Activated naive CD8-positive, alpha-beta T cell treated with anti-CD3 and anti-CD28 coated beads, Interleukin-2, amount 50 U/mL, for 16 hours (primary cell): ENCODE measurements at places on chromosomes 16 and 17.

- DNase-seq: no peak
Observed at GRCh38 chr16:51849715-51850114, 697.2 kb downstream of the TOX3 start.

DNA sequence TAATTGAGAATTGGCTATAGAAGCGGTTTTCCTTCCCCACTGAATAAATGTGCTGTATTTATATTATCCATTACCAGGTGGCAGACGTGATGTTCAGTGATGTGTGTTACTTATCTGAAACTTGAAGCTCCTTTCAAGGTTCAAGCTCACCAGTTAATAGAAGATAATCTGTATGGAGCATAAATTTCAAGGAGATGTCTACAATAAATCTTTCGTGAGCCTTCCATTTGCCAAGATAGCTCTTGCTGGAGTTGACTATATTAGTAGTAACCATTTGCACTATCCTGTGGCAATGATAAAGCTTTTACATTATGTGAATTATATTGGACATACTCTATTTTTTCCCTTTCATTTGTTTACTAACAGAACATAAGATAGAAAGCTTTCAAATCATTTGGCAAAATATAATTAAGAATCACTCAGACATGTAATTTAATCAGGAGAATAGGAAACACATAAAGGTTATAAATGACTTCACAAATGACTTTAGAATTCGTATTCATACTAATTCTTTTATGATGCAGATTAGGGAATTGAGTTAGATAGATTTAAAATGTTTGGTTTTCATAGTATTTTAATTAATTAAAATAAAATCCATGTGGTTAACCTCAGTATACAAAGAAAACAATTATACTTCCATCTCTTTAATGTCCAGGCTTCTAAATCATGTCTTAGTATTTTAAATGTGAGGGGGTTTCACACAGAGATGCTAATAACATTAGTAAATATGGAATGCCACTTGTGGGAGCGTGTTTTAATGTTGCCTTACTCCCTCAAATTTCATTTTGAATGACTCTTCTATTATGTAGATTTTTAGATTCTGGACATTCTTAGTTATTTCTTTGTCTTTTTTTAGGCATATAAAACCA, 664.4 kb upstream of the CDH8 start:
- DNase-seq: no peak

DNA sequence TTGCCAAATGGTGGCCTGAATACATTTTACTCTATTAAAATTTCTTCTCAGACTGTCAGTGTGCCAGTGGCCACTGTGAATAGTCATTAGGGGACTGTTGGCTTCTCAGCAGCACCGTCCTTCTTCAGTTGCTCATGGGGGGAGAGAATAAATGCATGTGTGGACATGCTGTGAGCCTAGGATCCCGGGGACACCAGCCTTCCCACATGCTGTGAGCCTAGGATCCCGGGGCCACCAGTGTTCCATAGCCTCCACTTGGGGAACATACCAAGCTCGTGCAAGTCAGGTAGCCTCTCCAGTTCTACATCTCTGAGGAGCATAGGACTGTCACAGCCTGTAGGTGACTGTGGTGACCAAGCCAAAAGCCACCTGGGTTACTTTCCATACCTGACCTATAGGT, 51.5 kb downstream of the BANP start:
- no peak for DNase-seq

- DNase-seq: no peak
Observed at GRCh38 chr17:57924677-57925076, 30.5 kb downstream of the CUEDC1 start.

GRCh38 chr17:45895304-45895968, 1.1 kb downstream of the MAPT start:
- DNase-seq: no peak

GRCh38 chr17:10661437-10661836, 4.3 kb upstream of the MYH3 start:
- no peak for DNase-seq

DNA sequence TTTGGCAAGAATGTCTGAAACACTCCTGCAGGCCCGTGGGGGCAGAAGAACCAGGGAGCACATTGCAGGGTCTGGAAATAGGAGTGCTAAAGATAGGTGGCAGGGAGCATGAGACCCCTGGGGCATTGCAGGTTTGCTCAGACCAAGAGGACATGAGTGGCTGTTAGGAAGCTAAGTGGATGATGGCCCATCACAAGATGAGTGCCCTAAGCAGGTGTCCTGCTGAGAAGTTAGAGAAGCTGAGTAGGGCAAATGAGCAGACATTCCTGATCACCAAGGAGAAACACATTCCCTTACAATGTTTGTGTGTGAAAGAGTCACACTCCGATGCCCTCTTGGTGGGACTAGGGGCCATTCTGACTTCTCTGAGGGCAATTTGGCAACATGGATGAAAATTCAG, 9.9 kb downstream of the MLYCD start:
- DNase-seq: no peak

DNA sequence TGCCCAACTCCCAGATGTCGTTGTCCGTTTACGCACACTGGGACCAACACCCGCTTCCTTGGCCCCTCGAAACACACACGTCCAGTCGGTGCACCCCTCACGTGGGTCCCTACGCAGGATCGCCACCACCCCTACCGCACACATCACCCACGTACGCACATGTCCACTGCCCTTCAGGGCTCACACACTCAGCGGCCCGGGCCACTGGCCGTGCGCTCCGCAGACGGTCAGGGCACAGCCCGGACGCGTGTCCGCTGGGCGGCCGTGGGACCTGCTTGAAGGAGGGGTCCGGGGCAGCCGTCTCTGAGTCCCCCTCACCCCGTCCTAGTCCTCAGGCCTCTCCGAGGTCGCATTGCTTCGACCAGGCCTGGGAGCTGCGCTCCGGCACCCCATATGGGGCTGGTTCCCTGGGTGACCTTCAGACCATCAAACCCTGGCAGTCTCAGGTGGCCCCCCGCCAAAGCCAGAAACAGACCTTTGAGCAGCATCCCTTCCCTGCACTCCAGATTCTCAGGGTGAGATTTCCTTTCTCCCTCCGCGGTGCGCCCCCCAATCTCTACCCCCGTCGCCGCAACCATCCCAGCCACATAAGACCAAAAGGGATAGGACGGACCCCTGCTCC, 914 bp upstream of the GPRC5B start:
- no peak for DNase-seq

- no peak for DNase-seq
Observed at GRCh38 chr17:50027172-50027880, 28.6 kb upstream of the ITGA3 start.

- DNase-seq: no peak
Observed at GRCh38 chr16:4136229-4136813, 20.1 kb upstream of the ADCY9 start.

DNA sequence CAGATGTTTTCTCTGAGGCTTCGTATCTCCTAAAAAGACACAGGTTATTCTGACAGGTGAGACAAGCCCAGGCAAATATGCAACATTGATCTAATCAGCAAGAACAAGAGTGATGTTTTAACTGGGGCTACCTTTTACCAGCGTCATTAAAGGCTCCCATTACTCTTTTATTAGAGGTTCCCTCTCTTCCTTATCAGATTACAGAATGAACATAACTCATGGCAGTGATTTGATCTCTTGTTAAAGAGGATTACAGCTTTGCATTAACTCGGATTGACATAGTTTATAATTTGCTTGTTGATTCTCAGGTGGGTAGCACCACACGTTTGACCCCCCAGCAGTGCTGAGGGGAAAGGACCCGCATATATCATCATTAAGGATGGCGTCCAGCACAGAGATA, 90.5 kb downstream of the AATF start:
- DNase-seq: no peak

DNA sequence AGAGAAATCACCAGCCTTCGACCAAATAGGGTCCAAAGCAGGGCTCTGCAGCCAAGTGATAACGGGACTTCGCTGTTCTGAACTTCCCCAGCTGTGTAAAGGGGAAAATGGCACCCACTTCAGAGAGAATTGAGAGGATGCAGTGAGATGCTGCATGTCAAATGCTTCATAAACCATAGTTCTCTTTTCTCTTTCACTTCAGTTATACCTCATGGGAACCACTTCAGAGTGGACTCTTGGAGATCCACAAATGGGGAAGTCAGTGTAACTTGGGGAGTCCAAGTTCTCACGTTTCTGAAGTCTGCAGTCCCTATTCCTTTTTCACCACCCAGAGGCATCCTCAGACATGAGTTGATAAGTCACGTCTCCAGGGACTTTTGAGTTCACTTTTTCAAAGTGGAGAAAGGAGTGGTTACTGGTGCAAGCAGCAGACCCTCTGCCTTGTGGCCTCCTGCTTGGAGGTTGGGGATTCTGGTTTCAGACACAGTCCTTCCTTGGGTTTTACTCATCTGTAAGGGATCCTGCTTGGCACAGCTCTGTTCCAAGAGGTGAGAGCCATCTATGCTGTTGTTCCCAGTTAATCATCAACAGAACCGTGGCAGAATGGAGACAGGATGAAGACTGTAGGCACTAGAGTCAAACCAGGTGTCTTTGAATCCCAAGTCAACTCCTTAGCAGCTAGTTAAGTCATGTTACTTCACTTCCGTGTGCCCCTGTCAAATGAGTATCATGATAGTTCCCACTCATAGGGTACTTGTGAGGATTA, 123.4 kb upstream of the NOL11 start:
- DNase-seq: no peak

DNA sequence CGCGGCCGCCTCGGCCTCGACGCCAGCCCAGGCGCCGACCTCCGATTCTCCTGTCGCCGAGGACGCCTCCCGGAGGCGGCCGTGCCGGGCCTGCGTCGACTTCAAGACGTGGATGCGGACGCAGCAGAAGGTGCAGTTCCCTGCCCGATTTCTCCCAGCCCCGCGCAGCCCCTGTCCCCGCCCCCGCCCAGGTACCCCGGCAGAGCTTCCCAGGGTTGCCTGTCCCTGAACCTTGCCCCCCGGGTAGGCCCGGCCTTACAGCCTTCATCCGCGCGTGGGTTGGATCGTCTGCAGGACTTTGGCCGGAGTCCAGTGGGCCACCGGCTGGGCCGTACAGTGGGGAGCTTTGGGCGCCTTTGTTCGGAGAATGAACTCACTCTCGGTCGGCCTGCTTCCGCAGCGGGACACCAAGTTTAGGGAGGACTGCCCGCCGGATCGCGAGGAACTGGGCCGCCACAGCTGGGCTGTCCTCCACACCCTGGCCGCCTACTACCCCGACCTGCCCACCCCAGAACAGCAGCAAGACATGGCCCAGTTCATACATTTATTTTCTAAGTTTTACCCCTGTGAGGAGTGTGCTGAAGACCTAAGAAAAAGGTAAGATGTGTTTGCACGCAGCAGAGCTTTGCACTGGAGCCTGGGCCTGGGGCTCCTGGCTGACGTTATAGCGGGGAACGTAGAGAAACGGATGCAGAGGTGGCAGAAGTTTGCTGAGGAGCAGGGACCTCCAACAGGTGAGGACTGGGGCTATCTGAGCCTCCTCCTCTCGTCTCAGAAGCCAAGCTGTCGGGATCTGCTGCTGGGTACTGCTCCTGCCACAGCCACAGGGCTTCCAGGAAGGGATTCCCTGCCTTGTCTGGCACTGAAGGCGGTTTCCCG, 593 bp downstream of the GFER start:
- no peak for DNase-seq

GRCh38 chr16:60166111-60166510, 1432.0 kb upstream of the GOT2 start:
- DNase-seq: no peak

- DNase-seq: no peak
Observed at GRCh38 chr17:74833501-74834377, 25.9 kb downstream of the GRIN2C start.

- peak; percentile 62 for DNase-seq
Observed at GRCh38 chr16:87853411-87854052, 15.8 kb downstream of the SLC7A5 start.

DNA sequence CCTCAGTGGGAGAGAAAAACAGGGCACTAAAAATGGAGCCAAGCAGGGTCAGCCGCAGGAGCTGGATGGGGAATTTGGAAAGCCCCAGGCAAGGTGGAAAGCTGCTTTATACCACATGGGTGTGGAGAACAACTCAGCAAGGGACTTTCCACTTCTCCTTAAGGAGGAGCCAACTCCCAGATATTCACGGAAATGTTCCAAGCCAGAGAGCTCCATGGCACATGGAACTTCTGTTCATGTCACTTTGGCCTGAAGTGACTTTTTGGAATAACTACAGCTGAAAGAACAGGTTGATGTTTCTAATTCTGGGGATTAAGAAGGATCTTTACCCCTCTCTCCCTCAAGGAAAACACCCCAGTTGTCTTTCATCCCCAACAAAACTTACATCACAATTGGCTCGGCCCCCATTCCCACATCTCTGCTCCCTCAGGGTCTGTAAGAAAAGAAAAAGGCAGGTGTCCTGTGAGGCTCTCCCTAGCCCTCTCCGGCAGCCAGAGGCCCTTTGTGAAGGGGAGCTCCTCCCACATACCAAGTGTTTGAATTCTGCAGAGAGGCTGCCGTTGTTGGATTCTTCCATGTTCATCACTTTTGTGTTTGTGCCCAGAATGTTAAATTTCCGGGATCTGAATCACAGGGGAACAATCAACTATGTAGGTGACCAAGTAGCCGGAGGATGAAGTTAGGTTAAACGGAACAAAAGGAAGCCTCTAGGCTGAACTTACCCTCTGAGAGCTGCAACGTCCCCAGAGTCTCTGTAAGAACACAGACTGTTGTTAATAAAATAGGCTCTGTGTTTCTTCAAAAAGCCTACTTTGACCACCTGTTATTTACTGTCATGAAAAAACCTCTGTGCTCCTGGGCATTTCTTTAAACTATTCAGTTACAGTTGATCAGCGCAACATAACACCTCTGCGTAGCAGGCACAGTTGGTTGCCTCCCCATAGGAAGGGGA, 41.0 kb downstream of the STAT5A start:
- DNase-seq: no peak

DNA sequence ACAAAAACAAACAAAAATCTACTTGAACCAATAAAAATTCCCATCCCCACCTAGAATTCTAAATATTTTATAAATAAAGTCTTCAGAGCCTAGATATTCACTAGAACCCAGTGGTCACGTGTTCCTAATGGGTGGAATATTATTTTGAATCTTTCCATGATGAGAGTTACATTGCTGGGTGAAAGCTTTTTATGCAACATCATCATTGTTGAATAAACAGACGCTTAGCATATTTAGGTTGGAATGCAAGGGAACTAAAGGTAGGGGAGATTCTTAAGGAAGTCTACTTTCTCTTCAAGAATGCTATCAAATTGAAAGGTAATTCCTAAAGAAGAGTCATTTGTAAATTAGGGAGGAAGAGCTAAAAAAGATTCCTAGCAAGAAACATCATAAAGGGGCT, 723.1 kb downstream of the WWOX start:
- DNase-seq: no peak

GRCh38 chr17:50458701-50459676, 9.7 kb downstream of the CHAD start:
- no peak for DNase-seq

DNA sequence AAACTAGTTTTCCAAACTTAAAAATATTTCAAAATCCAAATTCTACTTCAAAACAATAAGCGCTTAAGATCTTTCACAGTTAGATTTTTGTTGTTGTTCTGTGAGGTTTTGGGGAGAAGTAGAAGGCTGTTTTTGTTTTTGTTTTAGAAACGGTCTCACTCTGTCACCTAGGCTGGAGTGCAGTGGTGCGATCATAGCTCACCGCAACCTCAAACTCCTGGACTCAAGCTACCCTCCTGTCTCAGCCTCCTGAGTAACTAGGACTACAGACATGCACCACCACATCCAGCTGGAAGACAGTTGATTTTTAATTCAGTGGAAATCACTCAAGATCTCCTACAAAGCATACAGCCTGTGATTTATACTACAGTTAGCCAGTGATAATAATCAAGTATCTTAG, 2.7 kb downstream of the SHCBP1 start:
- no peak for DNase-seq

GRCh38 chr16:19898924-19899604, 14.4 kb upstream of the GPRC5B start:
- DNase-seq: no peak

- no peak for DNase-seq
Observed at GRCh38 chr17:13230350-13231264, 212.8 kb upstream of the ELAC2 start.
